Activated CD4-positive, alpha-beta T cell treated with anti-CD3 and anti-CD28 coated beads, Interleukin-2, amount 50 U/mL, for 4 hours (primary cell): ENCODE measurements at places on chromosomes 12 and 14.

DNA sequence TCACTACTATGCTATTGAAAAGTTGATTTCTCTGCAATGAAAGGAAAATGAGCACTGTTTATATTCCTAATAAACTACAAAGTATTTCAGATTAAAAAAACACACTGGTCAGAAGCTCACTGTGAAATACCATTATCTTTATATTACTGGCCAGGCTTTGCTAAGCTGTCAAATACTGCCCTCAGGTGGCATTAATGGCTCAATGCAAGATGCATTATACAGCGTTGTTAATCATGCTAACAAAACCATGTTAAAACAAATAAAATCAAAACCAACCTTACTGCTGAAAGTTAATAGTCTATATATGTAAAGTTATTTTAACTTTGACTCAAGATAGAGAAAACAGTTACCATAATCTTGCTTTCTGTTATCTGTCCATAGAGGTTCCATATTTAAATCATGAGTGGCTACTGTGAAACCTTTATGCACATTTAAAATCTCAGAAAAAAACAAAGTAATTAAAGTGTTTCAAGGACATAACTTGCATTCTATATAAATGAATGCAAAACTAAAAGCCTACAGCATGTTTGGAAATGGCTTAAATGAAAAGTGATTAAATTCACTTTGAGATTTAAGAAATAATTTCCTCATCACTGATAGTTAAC lies 121.7 kb downstream of the RALGAPA1 start:
- peak; percentile 12 for DNase-seq

DNA sequence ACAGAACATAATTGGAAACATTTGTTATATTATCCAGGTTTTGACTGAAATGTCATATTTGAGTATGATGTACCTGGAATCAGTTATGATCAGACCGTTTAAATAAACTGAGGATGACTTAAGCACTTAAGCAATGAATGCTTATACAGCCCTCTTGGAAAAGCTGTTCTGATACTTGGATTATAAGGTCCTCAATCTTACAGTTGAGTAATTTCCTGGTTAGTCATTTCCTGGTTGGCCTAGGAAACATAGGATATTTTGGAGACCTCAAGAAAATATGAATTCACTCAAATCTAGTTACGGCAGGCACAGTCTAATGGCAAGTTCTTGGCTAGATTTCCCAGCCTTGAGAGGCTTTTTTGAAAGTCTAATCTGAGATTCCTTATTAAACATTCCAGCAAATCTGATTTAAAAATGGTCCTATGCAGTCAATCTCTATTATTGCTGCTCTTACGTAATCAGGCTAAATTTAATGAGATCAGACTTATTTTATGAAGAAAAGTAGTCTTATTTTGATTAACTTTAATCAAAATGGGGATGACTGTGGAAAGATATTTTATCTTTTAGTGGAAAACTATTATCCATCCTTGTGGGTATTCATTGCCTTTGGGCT lies 447.2 kb downstream of the SNAPC1 start:
- no peak for DNase-seq

GRCh38 chr12:124909831-124910560 lies 4.5 kb downstream of the UBC start:
- DNase-seq = no peak

- DNase-seq = no peak
Measured at GRCh38 chr12:38638401-38638800, 267.0 kb downstream of the CPNE8 start.

GRCh38 chr12:2477009-2477766 lies 317.6 kb upstream of the FKBP4 start:
- DNase-seq = no peak

- DNase-seq = no peak
Measured at GRCh38 chr12:22396253-22396652, 61.7 kb upstream of the ST8SIA1 start.

GRCh38 chr14:39472078-39472477 lies 39.8 kb upstream of the FBXO33 start:
- DNase-seq = no peak

DNA sequence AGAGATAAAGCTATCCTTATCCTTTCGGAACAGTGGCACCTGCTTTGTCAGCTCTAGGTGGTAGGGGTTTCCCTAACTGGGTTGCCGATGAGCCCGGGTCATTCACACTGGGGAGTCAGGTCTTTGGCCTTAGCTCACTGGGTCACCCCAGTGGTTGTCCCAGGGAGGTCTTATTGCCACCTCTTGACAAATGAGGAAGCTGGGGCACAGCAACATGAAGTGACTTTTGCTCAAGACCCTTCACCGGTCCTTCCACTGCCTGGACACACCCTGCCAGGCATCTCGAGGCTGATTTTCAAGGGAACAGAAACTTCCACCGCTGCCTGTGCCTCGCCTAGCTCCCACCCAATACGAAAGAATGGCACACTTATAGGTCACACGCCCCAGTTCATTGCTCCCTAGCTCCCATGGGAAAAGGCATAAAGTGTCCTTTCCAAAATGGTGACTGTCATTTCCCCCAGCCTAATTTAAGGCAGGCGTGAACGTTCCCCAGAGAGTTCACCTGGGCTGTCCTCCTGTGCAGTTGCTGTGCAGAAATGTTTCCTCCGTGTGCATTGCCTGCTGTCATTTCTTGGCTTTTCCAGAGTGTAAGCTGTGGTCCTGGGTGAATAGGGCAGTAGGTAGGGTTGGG lies 156.1 kb upstream of the CCND2 start:
- DNase-seq = no peak

GRCh38 chr14:60773558-60773957 lies 39.0 kb downstream of the MNAT1 start:
- DNase-seq = no peak

GRCh38 chr12:127720334-127720733 lies 546.6 kb upstream of the TMEM132C start:
- no peak for DNase-seq

GRCh38 chr14:23345987-23346692 lies 6.5 kb downstream of the SLC22A17 start:
- DNase-seq = no peak

DNA sequence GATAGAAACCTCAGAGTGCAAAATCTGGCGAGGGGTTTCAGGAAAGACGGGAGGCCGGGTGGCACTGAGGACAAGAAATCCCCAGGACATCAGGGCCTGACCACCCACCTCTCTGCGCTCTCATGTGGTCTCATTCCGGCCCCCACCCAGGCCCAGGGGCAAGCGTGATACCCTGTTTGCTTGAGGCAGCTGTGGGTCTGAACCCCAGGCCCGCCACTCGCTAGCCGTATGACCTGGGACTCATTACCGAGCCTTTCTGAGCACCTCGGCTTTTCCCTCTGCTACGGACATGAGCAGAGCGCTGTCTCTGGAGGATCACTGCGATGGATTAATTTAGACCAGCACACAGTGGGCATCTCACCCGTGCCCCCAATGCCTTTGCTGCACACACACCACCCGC lies 25.5 kb upstream of the BCDIN3D start:
- DNase-seq = no peak

- DNase-seq = no peak
Measured at GRCh38 chr12:49331380-49332222, 5.4 kb downstream of the C1QL4 start.

- no peak for DNase-seq
Measured at GRCh38 chr14:98408024-98408555, 863.9 kb downstream of the BCL11B start.

GRCh38 chr14:22699801-22700564 lies 55.8 kb upstream of the OR6J1 start:
- DNase-seq = no peak

DNA sequence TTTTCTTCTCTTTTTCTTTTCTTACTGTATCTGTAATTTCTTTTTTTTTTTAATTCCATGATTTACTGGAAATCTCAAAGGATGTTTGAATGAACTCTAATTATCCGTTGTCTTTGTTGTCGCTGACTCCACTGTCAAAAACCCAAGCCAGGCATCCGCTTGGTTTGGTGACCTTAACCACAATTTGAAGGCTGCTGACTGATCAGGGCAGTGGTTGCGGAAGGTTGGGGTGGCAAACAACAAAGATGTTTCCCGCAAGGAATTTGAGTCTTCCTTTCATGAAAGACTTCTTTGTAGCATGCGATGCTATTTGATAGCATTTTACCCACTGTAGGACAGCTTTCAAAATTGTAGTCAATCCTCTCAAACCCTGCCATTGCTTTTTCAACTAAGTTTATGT lies 1013.8 kb downstream of the DIO2 start:
- DNase-seq = no peak

DNA sequence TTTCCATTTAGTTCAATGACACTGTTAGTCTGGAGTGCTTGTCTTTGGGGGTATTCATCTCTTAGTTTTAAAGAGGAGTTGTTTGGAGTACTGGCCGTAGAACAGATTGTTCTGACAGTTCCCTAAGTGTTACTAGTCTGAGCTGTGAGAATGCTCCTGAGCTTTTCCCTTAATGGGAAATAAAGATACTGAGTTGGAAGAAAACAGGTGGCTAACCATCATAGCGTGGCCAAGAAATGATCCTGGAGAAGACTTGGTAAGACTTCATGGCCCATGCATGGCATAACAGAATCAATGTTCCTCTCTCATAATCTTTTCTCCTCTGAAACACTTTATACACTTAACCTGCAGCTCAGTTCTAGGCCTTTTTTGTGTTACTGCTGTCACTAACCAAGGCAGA lies 6.2 kb downstream of the CALM1 start:
- no peak for DNase-seq

DNA sequence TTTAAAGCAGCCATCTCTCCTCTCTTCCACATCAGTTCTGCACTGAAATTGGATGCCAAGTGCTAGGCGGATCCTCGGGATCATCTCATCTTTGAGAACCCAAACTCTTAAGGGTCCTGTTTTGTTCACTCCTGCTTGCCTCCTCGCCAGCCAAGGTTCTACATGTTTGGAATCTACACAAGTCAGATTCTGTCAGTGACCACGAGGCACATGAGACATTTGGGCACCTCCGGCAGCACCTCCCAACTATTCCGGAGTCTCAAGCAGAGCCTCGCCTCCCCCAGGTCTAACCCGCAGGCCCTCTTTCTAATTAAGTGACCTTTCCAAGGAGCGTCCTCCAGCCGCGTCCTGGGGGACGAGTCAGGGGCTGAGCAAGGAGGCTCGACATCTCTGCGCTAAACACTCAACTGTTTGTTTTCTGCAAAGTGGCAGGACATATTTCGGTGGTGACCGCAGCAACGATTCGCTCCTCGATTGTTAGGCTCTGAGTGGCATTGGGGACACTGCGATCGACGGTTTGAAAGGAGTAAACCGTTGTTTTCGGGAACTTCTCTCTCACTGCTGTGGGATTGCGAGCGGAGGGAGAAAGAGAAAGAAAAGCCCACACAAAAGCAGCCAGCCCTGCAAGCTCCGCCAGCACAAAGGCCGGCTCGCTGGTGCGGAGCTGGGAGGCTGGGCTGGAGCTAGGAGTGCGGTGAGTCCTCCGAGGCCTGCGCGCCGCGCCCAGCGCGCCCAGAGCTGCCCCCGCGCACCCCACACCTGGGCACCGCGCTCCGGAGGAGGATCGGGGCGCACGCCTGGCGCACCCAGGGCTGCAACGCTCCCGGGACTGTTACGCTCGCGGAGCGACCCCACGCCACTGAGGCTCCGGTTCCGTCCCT lies 640 bp downstream of the ARMH4 start:
- no peak for DNase-seq

DNA sequence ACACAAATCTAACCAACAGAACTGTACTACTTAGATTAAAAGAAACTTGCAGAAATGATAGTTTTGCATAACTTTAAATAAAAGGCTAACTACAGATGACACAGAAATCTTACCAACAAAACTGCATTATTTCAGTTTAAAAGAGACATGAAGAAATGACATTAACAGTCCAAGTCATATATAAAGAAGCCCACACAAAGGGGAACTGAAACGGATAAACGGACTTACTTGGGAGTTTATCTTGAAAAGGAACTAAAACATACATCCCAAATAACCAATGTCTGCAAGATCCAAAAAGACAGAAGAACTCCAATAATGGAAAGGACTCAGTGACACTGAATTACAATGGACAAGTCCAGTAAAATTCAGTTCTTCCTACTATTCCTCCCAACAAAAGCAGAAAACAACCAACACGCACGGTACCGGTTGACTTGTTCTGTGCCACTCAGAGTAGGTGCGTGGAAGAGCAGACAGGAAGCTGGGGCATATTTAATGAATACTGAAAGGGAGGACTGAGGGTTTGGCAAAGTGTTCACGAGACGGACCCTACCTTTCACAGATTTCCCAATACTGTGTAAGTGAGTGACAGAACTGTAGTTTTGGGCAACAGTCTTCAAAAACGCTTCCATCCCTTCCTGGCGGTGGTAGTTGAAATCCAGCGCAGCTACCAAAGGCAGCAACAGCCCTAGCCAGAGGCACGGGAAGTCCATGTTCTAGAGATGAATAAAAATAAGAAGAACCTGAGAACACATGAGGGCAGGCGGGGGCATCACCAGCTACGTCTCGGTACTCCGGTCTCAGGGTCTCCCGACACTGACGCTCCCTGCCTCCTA lies 627 bp downstream of the CPM start:
- no peak for DNase-seq

GRCh38 chr12:1932264-1932777 lies 13.9 kb upstream of the CACNA2D4 start:
- no peak for DNase-seq

DNA sequence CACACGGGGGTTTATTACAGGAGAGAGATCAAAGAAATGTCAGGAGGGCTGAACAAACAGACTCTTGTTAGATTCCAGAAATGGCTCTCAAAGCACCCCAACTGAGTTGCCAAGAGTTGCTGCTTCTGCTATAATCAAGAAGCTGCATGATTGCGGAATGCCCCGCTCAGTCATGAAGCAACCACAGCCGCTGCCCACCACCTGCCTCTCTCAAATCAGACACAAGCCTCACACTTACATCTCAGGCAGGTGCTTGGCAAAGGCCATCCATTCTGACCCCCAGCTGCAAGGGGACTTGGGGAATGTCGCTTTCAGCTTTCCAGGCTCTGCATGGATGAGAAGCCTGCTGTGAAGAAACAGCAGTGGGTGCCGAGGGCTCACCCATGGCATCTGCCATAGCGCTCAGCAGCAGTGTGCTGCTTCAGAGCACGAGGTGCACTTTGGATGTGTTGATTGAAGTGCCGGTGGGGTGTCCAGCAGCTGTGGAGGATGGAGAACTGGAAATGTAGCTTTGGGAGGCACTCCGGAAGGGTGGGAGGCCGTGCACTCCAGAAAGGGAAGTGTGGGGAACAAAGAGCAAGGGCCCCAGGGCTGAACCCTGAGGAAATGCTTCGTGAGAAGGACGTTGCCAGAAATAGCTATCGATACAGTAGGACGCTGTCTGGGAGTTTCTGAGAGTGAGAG lies 37.7 kb downstream of the LRRC74A start:
- DNase-seq = no peak

GRCh38 chr12:77924703-77925102 lies 94.0 kb downstream of the NAV3 start:
- DNase-seq = no peak

GRCh38 chr14:45251912-45252311 lies 1.1 kb downstream of the MIS18BP1 start:
- DNase-seq = no peak

DNA sequence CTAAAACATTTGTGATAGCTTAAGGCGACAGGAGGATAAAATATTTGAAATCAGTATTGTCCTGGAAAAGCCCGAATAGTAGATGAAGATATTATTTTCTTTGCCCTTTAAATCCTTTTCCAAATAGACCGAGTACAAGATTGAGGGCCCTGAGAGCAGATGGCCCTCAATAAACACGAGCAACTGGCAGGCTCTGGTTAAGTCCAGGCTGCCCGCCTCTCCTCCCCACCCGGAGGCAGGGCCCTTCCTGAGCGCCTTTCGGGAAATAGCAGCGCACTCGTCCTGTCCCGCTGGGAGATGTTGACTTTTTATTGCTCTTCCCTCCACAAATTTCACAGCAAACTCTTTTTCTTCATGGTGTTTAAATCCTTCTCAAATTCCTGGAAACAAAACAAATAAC lies 50.8 kb upstream of the MAX start:
- no peak for DNase-seq
